Articular chondrocyte of knee joint (primary cell): ENCODE measurements at places on chromosomes 2 and 18. TPM values are rescaled to one million over a fixed set of nuclear protein-coding genes. Genes with fewer than 3 reads are reported as not detected.

The CSRNP3 gene
- 0.13 and 0.22 TPM in 2 replicates for total RNA-seq

The CDCA7 gene
- total RNA-seq: 1.2 and 2.5 TPM in 2 replicates

The CPS1 gene
- total RNA-seq: 28.2 and 37.2 TPM in 2 replicates

The SERPINB13 gene
- not detected in 2 replicates for total RNA-seq

The GKN1 gene
- 0.26 TPM in 1 of 2 replicates, not detected in the other for total RNA-seq

The IL37 gene
- total RNA-seq: not detected in 2 replicates

The BBS5 gene
- 8.5 and 9.0 TPM in 2 replicates for total RNA-seq

The USP14 gene
- 24.5 and 32.3 TPM in 2 replicates for total RNA-seq

The SCN1A gene
- 0.11 and 0.13 TPM in 2 replicates for total RNA-seq

The ABCG8 gene
- total RNA-seq: not detected in 2 replicates

The STAT1 gene
- total RNA-seq: 516 and 558 TPM in 2 replicates

The GPAT2 gene
- total RNA-seq: 0.76 and 0.91 TPM in 2 replicates

The IL1A gene
- total RNA-seq: not detected in 2 replicates

The GPR35 gene
- 0.54 and 0.65 TPM in 2 replicates for total RNA-seq

The COL5A2 gene
- 534 and 717 TPM in 2 replicates for total RNA-seq

The SLC11A1 gene
- total RNA-seq: 0.32 and 1.3 TPM in 2 replicates

The MAP3K2 gene
- total RNA-seq: 60.9 and 76.2 TPM in 2 replicates

The GCG gene
- total RNA-seq: not detected in 2 replicates

The RSAD2 gene
- total RNA-seq: 1.0 and 2.8 TPM in 2 replicates

The PDIA6 gene
- 347 and 372 TPM in 2 replicates for total RNA-seq

The ANKRD62 gene
- total RNA-seq: not detected in 2 replicates

The SH3RF3 gene
- total RNA-seq: 8.2 and 10.8 TPM in 2 replicates

The RGPD4 gene
- total RNA-seq: under 0.01 TPM in 1 of 2 replicates, not detected in the other

The GALM gene
- 23.5 and 24.4 TPM in 2 replicates for total RNA-seq

The MAL gene
- total RNA-seq: not detected in 2 replicates

The CFC1 gene
- total RNA-seq: not detected in 2 replicates

The FOXI3 gene
- total RNA-seq: not detected in 2 replicates

The CTAGE1 gene
- not detected in 2 replicates for total RNA-seq

The SPHKAP gene
- not detected in 2 replicates for total RNA-seq

The NT5DC4 gene
- total RNA-seq: not detected in 2 replicates

The LRP1B gene
- total RNA-seq: 0.11 and 0.13 TPM in 2 replicates

The SLC9A4 gene
- total RNA-seq: not detected in 2 replicates

The CCDC150 gene
- 4.3 and 5.4 TPM in 2 replicates for total RNA-seq
